ENCODE measurements at places on chromosomes 7 and 10.

GRCh38 chr10:18214691-18215563 is 74.7 kb downstream of the CACNB2 start:
- peak; percentile 71 for DNase-seq

DNA sequence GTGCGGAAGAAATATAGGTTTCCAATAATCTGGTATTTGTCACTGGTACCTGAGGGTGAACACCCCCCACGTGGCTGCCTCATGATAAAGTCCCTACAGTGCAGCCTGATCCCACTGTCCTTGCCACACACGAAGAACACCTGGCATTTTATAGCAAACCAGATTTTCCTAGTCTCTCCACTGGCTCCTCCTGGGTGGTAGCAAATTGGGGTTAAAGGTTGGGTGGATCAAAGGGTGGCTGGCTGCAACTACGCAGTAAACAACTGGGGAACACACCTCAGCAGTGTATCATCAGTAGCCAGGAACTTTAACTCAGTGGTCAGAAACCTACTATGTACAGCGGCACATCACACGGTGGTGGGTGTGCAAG is 10.3 kb downstream of the SEPHS1 start:
- no peak for DNase-seq

DNA sequence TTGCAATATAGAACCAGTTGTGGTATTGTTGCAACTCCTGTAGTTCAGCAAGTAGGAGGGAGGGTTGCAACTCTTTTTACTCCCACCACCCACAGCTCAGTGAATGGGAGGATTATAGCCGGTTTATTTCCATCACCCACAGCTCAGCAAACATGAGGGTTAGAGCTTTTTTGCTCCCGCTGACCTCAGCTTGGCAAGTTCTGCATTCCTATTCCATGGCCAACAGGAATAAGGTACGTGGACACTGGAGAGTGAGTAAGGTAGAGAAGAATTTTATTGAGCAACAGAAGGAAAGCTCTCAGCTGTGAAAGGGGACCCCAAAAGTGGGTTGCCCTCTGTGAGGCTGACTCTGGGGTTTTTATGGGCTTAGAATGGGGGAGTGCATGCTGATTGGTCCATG is 167.1 kb upstream of the SMIM30 start:
- DNase-seq, result no peak

DNA sequence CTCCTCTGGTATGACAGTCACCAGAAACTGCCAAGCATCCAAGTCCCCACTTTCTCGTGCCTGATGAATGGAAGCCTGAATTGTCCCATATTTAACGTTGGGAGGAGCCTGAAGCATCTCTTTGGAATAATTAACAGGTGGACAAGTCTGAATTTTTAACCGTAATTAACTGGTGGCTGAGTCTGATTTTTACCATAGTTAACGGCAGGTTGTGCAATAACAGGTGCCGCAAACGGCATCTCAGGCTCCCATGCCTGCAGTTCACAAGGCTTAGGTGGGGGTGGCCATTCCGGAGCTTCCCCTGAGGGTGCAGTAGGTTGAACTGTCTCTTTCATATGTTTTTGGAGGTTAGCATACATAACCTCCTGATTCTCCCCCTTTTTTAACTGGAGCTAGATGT is 2.0 kb upstream of the GIMAP4 start:
- no peak for DNase-seq

- DNase-seq, result no peak
These were observed 257.2 kb downstream of the KIAA1217 start for GRCh38 chr10:24465891-24466818.

- DNase-seq, result no peak
These were observed 6.3 kb upstream of the PANK1 start for GRCh38 chr10:89651205-89651915.

GRCh38 chr10:103458720-103459119 is at the start of gene CALHM1:
TSS of gene CALHM1 (minus strand) at chr10:103458900. CDS start at chr10:103458751, 149 bp downstream.
- DNase-seq, result no peak

- no peak for DNase-seq
These were observed 18.7 kb upstream of the ARID5B start for GRCh38 chr10:61882621-61883370.

DNA sequence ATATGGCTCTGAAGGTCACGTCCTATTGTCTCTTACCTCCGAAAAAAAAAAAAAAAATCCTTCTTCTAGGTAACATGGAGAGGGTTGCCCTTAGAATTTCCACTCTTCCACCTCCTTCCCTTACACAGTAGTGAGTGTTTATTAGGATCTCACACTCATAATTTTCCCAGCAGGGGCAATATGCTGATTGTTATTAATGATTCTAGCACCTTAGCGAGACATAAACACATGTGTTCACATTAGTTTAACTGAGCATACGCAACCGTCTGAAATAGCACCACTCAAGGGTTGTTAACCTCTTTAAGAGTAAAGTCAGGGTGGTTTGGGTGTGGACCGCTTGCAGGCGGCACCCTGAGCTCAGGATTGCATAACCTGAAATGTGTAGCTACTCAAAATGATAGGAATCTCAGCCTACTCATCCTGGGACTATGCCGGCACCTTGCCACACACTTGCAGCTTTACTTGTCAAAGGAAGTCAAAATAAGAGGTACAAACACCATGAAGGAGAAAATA is 52.2 kb downstream of the CPEB3 start:
- DNase-seq, result no peak

DNA sequence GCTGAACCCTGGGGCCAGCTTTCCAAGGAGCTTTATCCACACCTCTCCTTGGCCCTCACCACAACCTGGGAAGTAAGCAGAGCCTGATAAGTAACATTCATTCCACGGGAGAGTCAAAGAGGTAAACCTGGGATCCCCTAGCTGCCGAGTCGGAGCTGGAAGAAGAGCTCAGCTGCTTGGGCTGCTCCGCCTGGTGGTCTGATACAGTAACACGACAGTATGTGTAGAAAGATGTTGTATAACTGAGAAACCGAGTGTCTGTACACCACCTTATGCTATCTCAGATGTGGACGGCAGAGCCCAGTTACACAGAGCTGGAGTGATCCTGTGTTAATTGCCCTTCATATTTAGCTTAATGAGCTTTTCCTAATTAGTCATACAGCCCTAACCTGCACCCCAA is 151.3 kb upstream of the KMT2E start:
- no peak for DNase-seq

DNA sequence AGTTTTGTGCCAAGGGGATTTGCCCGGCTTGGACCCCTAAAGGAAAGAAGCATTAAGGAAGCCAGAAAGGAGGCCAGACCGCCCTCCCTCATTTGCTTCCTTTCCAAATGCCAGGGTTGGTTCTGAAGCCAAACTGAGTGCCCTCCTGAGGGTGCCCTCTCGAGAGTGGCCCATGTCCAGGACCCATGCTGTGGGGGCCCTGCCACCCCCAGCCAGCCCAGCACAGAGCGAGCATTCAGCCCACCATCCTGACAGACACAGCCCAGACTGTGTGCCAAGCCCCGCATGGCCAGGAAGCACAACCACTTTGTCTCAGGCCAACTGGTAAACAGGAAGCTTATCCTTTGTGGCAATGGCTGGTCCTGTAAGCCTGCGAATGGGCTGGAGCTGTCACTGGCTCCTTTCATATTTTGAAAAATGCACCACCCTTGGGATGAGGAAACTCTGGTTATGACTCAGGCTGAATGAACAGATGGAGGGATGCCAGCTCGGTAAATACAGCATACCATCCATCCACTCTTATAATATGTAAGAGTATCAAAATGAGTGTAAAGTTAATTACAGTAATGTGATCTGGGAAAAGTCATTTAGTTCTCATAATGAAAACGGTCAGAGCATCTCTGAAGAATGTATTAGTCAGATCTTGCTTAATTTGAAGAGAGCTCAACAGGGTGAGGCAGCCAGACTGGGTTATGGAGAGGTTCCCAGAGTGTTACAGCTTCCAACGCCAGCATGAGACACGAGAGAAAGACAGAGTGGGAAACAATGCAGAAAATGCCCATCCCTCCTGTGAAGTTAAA is 65.0 kb downstream of the STK17A start:
- DNase-seq, result peak; percentile 70

DNA sequence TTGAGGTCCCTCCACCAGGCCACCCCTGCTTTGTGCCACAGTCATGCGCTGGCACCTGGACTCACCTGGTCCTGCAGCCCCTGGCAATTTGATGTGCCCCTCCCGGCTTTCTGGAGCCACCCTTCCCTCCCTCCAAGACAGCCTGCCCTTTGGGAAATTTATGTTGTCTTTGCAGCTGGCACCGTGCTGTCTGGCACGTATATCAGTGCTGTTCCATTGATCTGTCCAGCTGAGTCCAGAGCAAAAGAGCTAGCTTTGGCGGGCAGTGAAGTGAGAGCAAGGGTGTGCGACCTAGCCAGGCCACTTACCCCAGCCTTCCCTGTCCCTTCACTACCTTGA is 5.7 kb downstream of the RARRES2 start:
- DNase-seq, result no peak

- DNase-seq, result no peak
These were observed 97.8 kb downstream of the DIP2C start for GRCh38 chr10:591646-592045.

DNA sequence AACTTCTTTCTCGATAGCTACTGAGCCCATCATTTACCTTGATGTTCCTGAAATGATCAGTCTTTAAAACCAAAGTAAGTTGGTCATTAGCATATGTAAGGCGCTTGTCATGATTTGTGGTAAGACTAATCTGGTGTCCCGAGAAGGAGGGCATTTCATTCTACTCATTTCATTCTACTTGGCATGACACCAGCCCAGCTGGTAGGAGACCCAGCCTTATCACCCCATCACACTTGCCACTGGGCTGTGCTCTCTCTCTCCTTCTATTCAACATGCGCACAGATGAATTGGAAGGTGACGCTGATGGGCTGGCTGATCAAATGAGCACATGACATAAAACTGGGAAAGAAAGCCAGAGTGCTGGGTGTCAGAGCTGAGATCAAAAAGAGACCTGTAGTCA is 65.7 kb downstream of the CRTAC1 start:
- DNase-seq, result no peak

GRCh38 chr10:70601746-70602145 is 795 bp downstream of the PRF1 start:
- DNase-seq, result no peak

- DNase-seq, result no peak
These were observed 243.9 kb downstream of the ZMYND11 start for GRCh38 chr10:378930-379704.

- peak; percentile 81 for DNase-seq
These were observed 1.1 kb downstream of the HNRNPA2B1 start for GRCh38 chr7:26199301-26200037.

DNA sequence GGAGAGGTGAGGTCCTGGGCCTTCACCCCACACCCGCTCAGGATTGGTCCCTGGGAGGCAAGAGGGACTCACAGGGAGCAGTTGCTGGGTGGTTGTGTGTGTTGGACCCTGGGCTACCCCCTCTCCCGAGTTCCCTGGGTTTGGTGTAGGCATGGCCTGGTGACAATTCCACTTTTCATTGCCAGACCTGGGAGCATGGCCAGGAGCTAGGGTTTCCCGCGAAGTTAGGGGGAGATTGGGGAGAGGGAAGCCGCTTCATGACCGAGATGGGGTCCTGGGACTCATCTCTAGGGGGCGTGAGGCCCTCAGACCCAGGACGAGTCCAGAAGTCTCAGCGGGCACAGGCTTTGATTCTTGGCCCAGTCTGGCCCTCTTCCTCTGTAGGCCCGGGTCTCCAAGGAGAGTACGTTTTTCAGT is 606 bp downstream of the PALD1 start:
- no peak for DNase-seq

- no peak for DNase-seq
These were observed 534.5 kb upstream of the MKI67 start for GRCh38 chr10:128660726-128661125.

- DNase-seq, result peak; percentile 29
These were observed 4.9 kb upstream of the ELN start for GRCh38 chr7:74023092-74023536.

GRCh38 chr7:6022707-6023106 is 8.5 kb upstream of the ANKRD61 start:
- DNase-seq, result no peak

GRCh38 chr7:96430356-96430755 is 108.5 kb upstream of the SLC25A13 start:
- peak; percentile 53 for DNase-seq

DNA sequence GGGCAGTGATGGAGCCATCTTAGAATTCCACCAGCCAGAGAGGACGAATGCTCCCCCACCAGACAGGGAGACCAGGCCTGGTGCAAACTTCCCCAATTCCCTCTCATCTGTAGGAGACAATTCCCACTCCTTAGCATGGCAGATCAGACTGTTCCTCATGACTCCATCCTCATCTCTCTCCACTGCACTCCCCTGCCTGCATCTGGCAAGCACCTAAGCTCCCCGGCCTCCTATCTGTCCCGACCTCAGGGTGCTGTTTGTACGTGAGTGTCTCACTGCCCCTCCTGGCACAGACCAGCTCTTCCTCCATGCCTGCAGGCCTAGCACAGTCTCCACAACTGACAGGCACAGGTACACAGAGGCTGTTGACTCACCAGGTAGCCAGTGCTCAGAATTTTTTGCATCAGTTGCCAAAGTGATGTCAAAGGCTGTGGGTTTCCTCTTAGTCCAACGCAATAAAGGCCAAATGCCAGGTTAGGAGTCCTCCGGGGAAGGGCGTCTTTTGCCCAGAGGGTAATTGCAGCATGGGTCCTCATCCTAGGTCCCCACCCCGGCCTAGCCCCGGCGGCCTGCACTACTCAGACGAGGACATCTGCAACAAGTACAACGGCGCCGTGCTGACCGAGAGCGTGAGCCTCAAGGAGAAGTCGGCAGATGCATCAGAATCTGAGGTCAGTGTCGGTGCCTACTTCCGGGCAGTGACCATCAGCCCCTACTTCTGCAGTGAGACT is 436.8 kb upstream of the FOXK1 start:
- no peak for DNase-seq

DNA sequence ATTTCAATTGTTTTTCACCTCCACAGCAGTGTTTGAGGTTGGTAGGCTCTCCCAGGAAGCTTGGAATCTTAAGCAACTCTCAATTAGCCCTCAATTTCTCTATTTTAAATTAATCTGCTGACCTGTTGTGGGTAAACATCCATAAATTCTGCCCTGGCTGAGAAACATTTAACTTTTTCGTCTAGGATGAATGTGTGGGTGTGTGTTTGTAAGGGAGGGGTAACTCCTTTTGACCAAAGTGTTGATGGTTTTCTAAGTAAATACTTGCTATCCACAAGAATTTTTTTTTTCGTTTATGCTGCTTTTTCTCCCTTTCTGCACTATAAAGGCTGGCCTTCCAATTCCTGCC is 973 bp downstream of the PPP3CB start:
- no peak for DNase-seq

- DNase-seq, result no peak
These were observed 2.0 kb upstream of the BLVRA start for GRCh38 chr7:43756368-43757072.

DNA sequence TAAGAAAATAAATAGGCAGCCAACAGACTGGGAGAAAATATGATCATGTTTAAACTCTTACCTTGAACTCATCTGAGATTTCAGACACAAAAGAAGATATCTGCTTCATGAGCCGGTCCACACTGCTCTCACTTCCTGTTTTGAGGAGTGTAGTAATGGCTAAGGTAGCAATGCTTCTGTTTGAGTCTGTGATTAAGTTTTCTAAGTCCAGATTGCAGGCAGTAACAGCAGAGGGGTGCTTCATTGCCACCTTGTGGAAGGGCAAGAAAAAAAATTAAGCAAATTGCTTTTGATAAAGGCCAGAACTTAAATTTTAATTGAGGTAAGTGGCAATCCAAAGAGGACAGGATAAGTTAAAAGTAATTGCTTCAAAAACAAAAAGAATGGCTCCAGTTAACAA is 69.1 kb downstream of the MEST start:
- DNase-seq, result no peak

GRCh38 chr7:144821067-144821466 is 14.8 kb downstream of the TPK1 start:
- DNase-seq, result no peak

- DNase-seq, result peak; percentile 71
These were observed 73.3 kb upstream of the NFE2L3 start for GRCh38 chr7:26078437-26079336.

- DNase-seq, result no peak
These were observed 201.6 kb downstream of the TAX1BP1 start for GRCh38 chr7:27941522-27941921.
